ENCODE measurements at places on chromosomes 2 and 18.

- no peak for DNase-seq
Measured at GRCh38 chr18:36499938-36500337, 202.4 kb downstream of the FHOD3 start.

DNA sequence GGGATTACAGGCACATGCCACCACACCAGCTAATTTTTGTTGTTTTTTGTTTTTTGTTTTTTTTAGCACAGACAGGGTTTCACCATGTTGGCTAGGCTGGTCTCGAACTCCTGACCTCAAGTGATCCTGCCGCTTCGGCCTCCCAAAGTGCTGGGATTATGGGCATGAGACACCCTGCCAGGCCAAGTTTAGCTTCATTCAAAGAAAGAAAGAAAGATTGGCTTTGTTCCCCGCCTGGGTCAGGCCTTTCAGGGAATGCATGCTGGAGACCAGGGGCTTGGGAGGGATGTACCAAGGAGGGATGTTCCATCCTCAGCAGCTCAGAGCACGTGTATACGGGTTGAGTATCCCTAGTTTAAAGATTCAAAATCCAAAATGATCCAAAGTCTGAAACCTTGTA is 283.0 kb downstream of the ALPK2 start:
- no peak for DNase-seq

DNA sequence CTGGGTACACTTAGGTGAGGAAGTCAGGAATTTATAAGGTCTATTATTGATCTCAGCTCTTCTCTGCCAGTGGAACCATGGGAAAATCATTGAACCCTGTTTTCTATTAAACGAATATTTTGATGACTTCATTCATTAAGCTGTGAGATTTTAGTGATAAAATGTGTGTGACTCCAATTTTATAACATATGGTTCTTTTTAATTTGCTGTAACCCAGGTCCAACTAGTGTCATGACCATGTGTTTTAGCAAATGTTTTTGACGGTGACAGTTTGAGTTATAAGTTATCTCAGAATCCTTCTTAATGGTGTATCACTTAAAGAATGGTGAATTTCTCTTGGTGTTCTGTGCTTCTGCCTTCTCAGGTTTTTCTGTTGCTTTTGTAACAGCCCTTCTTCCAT is 213.1 kb downstream of the MCFD2 start:
- no peak for DNase-seq

DNA sequence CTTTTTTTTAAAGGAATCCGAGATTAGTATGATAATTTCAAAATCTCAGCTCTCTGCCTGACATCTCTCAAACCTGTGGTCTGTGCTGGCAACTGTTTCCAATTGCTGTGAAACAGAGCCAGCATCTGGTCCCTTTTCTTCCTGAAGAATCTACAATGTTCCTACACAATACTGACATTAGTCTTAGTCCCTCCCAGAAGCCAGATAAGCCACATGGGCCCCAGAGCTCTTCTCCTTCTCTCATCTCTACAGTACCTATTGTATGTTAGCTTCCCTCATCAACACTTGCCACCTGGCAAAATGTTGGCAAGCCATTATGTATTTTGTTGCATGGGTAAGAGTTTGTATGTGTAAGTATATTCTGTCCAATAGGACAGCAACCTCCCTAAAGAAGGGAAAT is 62.9 kb upstream of the CDKL4 start:
- no peak for DNase-seq

Data from activated CD4-positive, alpha-beta T cell treated with anti-CD3 and anti-CD28 coated beads, Interleukin-2, amount 10 ng/mL, durations not matched to agents 24 days and 14 days (primary cell).